ENCODE measurements at places on chromosomes 3 and 15.

GRCh38 chr3:136937851-136938250 lies 19.9 kb upstream of the IL20RB start:
- no peak for DNase-seq

- no peak for DNase-seq
Measured at GRCh38 chr15:39299486-39300267, 281.2 kb upstream of the THBS1 start.

GRCh38 chr15:73539212-73540128 lies 93.7 kb downstream of the NPTN start:
- DNase-seq: no peak

DNA sequence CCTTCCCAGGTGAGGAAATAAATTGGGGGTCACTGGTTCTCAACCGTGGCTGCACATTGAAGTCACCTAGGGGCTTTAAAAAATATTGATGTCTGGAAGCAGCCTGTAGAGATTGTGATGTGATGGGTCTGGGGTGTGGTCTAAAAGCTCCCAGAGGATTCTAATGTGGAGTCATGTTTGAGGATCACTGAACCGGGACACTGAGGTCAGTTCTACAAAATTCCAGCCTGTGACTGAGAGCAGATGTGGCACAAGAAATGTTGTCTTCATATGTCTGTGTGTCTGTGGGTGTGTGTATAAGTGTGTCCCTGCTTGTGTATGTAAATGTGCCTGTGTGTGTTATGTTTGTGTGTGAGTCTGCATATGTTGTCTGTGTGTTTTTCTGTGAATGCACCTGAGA lies 79.9 kb downstream of the TLE3 start:
- no peak for DNase-seq

DNA sequence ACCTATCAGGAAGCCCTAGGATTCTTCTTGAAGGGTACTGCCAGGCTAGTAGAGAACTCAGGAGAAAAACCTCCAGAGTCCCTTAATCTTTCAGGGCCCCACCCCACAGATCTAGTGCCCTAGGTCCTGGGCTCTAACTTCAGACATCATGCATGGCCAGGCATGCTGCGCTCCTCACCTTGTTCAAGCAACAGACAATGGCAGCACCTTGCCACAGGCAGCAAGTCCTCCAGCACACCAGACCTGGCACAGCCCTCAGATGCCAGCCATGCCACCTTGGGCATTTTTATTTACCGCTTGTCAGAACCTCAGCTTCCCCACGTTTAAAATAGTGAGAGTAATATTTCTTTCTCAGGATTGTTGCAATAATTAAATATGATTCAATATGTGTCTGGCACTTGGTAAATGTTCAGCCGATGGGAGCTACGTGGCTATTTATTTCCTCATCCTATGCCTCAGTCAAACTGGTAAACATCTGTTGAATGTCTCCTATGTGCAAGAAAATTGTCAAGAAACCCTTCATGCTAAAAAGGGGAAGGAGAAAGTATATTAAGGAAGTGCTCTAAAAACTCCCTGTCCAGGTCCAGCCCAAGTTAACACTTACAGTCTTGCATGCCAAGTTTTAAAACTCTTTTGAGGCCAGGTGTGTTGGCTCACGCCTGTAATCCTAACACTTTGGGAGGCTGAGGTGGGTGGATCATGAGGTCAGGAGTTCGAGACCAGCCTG lies 14.5 kb upstream of the CCR1 start:
- no peak for DNase-seq

DNA sequence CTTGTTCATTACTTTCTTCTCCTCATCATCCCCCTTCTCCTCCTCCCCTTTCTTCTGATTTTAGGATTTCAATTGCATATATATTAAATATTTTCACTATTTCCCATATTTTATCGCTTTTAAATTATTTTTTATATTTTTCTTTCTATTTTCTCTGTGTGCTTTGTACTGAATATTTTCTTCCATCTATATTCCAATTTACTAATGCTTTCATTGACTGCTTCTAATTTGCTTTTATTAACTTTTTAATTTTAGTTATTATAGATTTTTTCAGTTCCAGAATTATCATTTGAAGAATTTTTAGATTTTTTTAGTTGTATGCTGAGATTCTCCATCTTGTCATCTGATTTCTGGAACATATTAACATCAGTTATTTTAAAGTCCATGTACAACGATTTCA lies 83.2 kb upstream of the ST3GAL6 start:
- no peak for DNase-seq

GRCh38 chr15:88918738-88919137 lies 5.6 kb upstream of the MFGE8 start:
- no peak for DNase-seq

GRCh38 chr3:164451072-164451910 lies 627.0 kb downstream of the SI start:
- no peak for DNase-seq

- DNase-seq: no peak
Measured at GRCh38 chr3:2595486-2595885, 496.8 kb downstream of the CNTN4 start.

- no peak for DNase-seq
Measured at GRCh38 chr15:25695875-25696760, 167.0 kb downstream of the ATP10A start.

- DNase-seq: no peak
Measured at GRCh38 chr15:49620199-49620598, 419 bp downstream of the FAM227B start.

GRCh38 chr3:12991861-12992281 lies 81.4 kb downstream of the IQSEC1 start:
- DNase-seq: no peak

DNA sequence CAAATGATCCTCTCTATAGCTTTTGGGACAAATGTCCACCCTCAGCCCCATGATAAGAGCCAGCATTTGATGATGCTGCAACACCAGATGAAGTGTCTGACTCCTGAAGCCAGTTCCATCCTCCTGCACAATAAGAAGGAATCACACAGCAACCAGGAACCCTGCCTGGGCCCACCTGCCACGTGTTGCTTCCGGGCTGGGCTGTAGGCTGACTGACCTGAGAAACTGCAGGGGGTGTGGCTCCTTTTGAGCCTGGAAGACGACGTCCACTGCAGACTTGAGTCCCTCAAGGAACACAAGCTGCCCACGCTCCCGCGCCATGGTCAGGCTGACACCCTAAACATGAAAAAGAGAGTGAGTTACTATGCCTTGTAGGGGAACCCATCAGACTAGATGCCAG lies 9.4 kb downstream of the ELP6 start:
- DNase-seq: no peak

GRCh38 chr15:38862099-38862498 lies 297.5 kb upstream of the RASGRP1 start:
- no peak for DNase-seq

- no peak for DNase-seq
Measured at GRCh38 chr15:37616215-37616614, 318.2 kb upstream of the TMCO5A start.

DNA sequence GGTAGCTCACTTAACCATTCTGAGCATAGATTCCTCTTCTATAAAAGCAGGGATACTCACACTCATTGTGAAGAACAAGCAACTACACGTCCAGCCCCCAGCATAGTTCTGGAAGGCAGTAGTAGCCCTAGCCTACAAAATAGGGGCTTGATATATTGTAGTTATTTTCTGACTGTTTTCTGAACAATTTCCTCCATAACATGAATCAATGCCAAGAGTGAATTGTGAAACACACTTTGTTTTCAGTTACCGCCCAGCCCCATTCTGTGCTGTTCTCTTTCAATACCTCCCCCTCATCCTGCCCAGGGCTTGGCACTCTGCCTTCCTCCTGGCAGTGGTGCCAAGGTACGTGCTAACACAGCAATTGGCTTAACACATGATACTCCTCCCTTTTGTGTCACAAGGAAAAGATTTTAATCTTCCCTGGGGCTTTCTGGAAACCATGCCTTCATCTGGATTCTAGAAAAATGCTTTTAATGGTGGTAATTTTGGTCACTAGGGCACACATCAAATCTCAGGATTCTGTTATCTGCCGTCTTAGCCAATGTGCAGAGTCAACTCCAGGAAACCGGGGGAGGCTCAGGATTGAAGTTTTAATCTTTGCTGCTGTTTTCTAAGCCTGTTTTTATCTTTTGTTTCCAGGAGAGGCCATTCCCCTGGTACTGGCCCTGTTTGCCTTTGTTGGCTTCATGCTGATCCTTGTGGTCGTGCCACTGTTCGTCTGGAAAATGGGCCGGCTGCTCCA lies 37.2 kb downstream of the IL20RB start:
- no peak for DNase-seq

DNA sequence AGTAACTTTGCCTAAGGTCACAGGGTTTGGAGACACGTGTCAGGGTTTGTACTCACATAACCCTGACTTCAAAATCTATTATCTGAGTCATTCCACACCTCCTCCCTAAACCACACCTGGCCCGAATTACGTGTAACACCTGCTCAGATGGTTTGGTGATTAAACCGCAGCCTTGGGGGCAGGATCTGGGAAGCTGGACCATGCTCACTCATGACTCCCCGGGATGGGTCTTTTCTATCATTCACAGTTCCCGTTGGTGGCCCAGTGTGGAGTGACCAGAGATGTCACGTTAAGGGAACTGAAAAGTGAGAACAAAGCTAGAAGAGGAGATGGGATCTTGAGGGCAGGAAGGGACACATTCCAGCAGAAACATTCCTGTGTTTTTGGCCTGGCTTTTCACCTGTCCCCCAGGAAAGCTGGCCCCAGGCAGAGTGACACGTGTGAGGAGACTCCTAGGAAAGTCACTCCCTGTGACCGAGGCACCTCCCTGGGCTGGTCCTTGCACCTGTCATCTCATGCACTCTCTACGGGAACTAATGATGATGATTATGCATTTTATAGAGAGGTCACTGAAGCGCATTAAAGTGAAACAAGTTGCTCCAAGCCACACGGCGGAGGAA lies 75.4 kb upstream of the POMGNT2 start:
- DNase-seq: no peak

Data from NCI-H187 treated with DMSO at 0.1 percent for 48 hours (cell line).